ENCODE measurements at places on chromosomes 1 and 21.
A peak's percentile ranks its signal among the peaks of the same experiment; 100 is the strongest.

- no peak for DNase-seq
These were observed 5.5 kb downstream of the RNF223 start for GRCh38 chr1:1068517-1069055.

GRCh38 chr1:118143831-118144230 is 41.2 kb downstream of the SPAG17 start:
- no peak for DNase-seq

DNA sequence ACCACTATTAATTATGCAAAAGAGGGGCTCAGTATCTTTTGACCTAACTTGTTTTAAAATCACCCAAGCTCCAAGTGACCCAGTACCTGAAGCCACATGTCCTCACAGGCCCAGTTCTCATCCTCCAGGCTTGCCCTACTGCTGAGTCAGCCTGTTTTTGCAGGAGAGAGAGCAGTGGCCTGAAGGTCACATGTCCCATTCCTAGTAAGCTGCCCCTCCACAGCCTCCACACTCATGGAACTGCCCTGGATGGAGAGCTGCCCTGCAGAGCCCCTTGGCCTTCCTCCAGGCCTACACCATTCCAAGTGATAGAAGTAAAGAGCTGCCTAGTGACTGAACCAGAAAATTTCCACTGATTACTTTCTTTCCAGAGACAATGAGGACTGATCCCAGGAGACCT is 139.8 kb upstream of the ST6GALNAC5 start:
- DNase-seq, result no peak

GRCh38 chr1:189783456-189783855 is 694.2 kb downstream of the BRINP3 start:
- no peak for DNase-seq

GRCh38 chr21:38048167-38048566 is 131.9 kb upstream of the KCNJ6 start:
- no peak for DNase-seq

- no peak for DNase-seq
These were observed 1719.5 kb downstream of the MRPL39 start for GRCh38 chr21:23887725-23888306.

DNA sequence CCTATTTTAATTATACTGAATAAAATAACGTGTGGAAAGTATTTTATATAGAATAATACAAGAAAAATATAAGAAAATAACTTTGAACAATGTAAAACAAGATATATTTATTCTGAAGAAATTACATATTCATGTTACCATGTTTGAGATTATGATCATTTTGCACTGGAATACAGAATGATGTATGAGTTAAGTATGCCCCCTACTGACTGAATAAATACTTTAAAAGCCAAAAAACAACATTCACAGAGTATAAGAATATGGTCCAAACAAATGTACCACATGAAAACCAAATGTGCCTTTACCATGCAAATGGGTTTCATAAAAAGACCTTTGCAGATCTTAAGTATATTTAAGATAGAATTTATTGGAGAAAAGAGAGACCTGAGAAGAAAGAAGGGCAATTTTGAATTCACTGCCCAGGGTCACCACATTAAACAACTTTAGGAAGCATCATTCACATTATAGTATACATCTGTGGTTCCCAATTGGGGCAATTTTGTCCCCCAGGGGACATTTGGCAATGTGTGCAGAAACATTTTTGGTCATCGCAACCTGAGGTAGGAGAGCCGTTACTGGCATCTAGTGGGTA is 136.6 kb upstream of the GFI1 start:
- no peak for DNase-seq

DNA sequence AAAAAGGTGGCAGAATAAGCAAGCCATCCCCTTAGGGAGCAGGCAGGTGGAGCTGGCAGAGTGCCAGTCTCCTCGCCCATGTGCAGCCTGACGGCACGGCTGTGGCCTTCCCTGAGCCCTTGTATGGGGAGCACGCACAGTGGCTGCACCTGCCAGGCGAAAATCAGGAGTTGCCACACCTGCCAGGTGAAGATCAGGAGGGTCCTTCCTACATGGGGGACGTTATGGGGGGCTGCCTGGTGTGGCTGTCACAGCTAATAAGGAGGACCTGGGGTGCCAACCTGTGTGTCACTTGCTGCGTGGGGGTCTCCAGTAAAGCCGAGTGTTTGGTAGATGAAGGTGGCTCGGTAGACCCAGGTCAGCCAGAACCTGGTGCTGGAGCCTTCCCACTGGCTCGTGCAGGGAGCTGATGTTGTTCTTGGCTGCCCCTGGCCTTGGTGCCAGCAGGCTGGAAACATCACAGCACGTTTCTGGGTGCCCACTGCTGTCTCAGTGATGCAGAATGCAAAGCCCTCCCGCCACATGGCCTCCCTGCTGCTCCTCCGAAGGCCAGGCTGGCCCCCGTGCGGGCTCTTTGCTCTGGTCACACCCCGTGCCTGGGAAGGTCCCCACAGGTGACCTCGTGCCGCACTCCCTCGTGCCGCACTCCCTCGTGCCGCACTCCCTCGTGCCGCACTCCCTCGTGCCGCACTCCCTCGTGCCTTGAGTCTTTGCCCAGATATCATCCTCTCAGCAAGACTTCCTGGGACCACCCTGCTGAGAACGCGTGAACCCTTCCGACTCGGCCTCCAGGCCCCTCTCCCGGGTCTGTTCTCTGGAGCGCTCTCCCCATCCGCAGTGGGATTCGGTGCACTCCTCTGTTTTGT is 55.4 kb downstream of the SLC37A1 start:
- no peak for DNase-seq

- no peak for DNase-seq
These were observed 49.8 kb downstream of the SLC35D1 start for GRCh38 chr1:67004176-67004575.

DNA sequence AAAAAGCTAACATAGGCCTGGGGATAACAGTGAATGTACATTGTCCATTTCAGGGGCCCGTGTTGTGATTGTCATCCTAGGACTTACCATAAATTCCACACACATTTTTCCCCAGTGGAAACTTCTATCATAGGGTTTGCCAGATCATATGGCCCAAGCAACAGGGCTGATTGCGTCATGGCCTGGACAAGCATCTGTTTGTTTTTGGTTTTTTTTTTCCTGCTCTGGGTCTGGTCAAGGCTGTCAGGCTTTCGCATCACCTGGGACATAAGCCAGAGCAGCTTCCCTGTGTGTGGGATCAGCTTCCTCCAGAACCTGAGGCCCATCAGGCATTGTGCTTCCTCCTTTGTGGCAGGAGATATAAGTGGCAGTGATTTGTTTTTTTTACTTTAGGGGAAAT is 598.5 kb upstream of the USP24 start:
- DNase-seq, result peak; percentile 49

- DNase-seq, result no peak
These were observed 553 bp upstream of the STMN1 start for GRCh38 chr1:25906644-25907300.

GRCh38 chr1:64699327-64699726 is 45.5 kb upstream of the RAVER2 start:
- DNase-seq, result no peak

DNA sequence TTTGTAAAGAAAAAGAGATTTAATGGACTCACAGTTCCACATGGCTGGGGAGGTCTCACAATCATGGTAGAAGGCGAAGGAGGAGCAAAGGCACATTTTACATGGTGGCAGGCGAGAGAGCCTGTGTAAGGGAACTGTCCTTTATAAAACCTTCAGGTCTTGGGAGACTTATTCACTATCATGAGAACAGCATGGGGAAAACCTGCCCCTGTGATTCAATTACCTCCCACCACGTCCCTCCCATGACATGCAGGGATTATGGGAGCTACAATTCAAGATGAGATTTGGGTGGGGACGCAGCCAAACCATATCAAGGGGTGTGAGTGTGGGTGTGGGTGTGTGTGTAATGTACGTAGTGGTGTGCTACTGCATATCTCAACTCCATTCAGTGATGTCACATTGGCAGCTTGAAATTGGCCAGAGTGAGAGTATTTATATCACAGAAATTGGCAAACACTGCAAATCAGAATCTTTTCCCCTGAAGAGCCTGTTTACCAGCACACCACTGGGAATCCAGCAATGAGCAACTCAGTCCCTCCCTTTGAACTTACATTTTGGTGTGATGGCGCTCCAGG is 5.4 kb downstream of the ARHGEF10L start:
- no peak for DNase-seq

DNA sequence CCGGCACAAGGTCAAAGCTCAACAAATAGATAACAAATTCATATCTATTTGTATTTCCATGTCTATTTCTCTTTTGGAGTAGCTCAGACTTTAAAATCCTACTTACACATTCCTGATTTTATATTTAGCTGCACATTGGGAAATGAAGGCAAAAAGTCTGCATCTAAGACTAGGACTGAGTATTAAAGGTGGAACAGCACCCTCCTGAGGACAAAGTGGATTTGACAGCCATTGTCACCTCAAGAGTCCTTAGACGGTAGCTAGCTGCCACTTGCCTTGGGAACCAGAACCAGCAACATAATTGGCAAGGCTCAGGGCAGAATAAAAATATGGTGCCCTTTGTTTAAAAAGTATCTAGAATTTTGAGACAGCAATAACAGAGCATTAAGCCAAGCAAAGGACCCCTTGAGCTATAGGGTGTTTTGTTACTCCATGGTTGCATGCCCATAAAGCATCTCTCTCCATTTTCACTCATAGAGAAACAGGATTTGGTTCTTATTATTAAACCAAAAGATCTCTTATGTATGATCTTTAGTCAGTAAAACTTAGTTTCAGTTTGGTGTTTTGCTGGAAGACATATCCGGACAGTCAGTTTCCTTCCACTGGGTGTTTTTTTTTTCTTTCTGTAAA is 30.0 kb upstream of the SGIP1 start:
- DNase-seq, result peak; percentile 56

DNA sequence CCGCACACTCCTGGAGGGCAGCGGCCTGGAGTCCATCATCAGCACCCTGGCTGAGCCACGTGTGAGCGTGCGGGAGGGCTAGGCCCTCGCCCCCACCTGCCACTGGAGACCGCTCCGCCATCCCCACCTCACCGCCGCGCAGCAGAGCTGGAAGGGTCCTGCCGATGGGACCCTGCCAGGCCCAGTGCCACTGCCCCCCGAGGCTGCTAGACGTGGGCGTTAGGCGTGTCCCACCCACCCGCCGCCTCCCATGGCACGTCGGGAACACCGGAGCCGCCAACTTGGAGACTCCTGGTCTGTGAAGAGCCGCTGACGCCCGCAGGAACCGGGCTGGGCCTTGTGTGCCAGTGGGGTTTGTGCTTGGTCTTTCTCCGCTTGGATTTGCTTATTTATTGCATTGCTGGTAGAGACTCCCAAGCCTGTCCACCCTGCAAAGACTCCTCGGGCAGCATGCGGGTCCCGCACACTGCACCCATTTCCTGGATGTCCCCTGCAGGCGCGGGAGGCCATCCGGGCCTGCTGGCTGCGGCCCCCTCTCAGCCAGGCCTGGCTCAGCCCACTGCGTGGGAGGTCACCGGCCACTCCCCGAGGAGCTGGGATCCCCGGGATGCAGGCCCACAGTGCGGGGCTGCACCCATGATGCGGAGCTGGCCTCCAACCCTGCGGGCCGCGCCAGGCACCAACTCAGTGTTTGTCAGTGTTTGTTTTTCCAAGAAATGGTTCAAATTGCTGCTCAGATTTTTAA is 6.0 kb downstream of the LY9 start:
- DNase-seq, result no peak

DNA sequence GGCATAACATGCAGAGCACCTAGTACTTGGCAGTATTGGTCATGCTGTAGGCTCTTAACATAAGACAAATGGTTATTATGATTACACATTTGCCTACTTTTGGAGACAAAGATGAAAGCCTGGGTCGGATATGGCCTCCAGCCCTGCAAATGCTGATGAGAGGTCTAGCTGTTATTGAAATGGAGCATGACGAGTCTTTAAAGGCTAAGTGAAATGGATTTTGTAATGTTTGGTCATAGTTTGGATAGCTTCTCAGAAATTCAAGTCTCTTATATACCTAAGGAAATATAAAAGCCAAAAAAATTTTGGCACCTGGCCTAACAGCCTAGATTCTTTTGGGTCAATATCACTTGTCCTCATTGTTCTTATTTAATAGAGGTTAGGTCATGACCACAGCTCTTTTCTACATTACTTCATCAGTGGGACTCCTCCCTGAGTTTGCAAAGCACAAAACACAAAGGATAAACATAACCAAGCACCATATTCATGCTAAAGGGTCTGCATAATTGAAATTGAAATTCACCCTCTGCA is 69.2 kb upstream of the WLS start:
- DNase-seq, result peak; percentile 9

DNA sequence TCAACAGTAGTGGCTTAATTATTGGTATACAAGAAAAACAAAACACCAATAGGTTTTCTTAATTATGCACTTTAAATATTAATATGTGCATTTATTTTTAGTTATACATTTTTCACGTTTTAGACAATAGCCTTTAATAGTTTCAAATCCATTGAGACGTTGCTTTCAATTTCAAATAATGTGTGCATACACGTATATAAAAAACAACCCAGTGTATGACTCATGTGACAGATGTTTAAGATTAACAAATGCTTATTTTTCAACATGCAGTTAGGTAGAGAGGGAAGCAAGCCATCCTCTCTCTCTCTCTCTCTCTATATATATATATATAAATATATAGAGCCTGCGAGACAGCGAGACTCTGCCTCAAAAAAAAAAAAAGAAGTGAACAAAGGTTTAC is 24.3 kb downstream of the EYA3 start:
- peak; percentile 67 for DNase-seq

DNA sequence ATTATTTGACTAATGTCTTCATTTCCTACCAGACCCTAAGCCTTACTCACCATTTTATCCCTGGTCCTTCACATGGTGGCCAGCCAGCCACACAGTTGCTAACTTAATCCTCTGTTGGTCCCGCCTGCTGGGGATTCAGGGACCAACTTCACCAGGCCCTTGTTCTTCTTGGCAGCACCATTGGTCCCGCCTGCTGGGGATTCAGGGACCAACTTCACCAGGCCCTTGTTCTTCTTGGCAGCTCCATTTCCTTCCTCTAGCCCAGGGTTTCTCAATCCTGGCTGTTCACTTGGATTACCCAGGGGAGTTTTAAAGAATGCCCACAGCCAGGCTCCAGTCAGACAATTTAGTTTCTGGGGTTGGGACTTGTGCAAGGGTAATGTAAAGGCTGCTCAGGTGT is 233.1 kb upstream of the CSF3R start:
- no peak for DNase-seq

- peak; percentile 56 for DNase-seq
These were observed 129.5 kb upstream of the ERRFI1 start for GRCh38 chr1:8155528-8156186.

- DNase-seq, result peak; percentile 92
These were observed 331.6 kb upstream of the DUSP10 start for GRCh38 chr1:222073307-222073995.

DNA sequence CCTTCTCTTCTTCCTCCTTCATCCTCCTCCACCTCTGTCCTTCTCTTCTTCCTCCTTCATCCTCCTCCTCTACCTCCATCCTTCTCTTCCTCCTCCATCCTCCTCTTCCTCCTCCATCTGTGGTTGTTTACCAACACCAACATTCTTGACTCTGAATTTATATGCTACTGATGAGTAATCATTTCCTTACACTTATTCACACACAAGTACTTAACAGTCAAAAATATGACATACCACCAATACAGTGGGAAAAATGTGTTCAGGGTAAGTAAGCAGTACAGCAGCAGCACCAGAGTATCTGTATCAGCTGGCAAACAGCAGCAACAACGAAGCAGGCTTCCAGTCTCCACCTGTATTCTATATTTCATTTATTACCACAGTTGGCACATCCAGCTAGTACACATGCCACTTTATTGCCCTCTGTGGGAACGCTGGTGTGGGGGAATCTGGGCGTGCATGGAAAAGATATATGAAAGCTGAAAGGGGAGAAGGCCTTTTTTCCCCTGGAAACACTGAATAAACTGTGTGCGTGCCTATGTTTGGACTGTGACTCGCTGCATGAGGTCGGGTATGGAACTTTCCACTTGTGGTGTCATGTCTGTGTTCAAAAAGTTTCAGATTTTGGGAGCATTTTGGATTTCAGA is 16.0 kb downstream of the ADSS2 start:
- peak; percentile 39 for DNase-seq

Measured in fibroblast of skin of left quadriceps (primary cell).